ENCODE measurements at places on chromosomes 3 and 15. TPM values are rescaled to one million over a fixed set of nuclear protein-coding genes. Genes with fewer than 3 reads are reported as not detected.

- no peak for DNase-seq
- H3K27me3 ChIP-seq: no peaks in the 10 kb centered on the region
- H3K4me1 ChIP-seq: peaks cover 18% of the 10 kb centered on the region
- no peaks in the 10 kb centered on the region for H3K36me3 ChIP-seq
- H3K4me3 ChIP-seq: no peak overlapping the region
- H3K27ac ChIP-seq: no peak overlapping the region
Observed at GRCh38 chr3:61223451-61223850, 27.8 kb downstream of the FHIT start.

Gene C3orf20
- not detected for total RNA-seq

Gene PIGZ
- total RNA-seq: 18.2 TPM

Gene GOLGA6L4
- 0.50 TPM for total RNA-seq

DNA sequence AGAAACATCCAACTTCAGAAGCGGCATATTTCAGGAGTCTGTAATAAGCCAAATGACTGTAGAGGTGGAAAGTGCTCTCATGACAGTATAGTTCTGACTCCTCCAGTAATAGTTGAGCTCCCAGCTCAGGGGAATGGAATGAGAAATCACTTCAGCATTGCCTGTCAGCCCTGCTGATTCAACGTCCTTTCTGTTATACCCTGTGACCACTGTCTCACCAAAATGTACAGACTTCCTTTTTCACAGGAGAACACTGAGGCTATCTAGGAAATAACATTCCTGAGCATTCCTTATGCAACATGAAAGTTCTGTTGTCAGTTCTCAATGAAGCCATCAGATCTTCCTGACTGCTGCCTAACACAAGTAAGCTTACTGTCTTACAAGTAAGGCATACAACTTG lies 284.5 kb upstream of the MME start:
- peaks cover 25% of the 10 kb centered on the region for H3K4me1 ChIP-seq
- no peak for DNase-seq
- no peaks in the 10 kb centered on the region for H3K27me3 ChIP-seq
- H3K27ac ChIP-seq: no peak overlapping the region

GRCh38 chr3:113006359-113007056 lies 15.7 kb downstream of the GTPBP8 start:
- peaks cover 58% of the 10 kb centered on the region for H3K36me3 ChIP-seq
- H3K27ac ChIP-seq: no peak overlapping the region
- no peak overlapping the region for H3K4me3 ChIP-seq
- DNase-seq: no peak

Gene ZNF619
- total RNA-seq: 3.4 TPM

DNA sequence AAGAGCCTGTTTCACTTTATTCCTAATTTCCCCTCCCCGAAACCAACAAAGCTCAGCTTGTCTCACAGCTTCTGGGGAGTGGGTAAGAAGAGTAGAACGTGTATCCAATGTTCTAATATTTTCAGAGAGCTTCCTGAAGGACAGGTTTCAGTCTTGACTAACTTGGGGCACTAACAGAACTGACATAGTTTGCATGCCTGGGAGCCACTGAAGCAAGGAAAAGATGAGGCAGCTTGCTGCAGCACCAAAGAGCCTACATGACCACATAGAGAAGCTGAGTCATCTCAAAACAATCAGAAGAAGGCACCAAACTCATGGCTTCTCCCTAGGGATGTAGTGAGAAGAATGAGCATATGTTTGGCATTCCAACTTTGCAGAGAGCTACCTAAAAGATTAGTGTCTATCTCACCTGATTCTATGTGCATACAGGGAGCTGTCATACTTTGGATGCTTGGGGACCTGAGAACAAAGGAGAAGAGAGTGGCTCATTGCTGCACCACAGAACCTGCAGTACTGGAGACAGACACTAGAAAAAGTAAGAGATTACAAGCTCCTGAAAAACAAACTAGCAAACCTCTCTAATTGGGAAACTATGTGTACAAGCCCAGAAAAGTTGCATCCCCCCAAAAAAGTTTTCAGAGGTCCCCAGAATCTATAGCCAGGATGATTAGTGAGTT lies 86.9 kb downstream of the DCLK3 start:
- no peak overlapping the region for H3K4me3 ChIP-seq
- no peak overlapping the region for H3K27ac ChIP-seq
- no peaks in the 10 kb centered on the region for H3K36me3 ChIP-seq

GRCh38 chr3:67947808-67948508 lies 293.5 kb upstream of the SUCLG2 start:
- H3K27me3 ChIP-seq: no peaks in the 10 kb centered on the region
- no peak overlapping the region for H3K4me3 ChIP-seq
- H3K27ac ChIP-seq: no peak overlapping the region
- no peaks in the 10 kb centered on the region for H3K36me3 ChIP-seq
- H3K4me1 ChIP-seq: no peaks in the 10 kb centered on the region

GRCh38 chr15:58115692-58116091 lies 22.5 kb upstream of the AQP9 start:
- no peak overlapping the region for H3K4me3 ChIP-seq
- DNase-seq: no peak
- H3K4me1 ChIP-seq: no peaks in the 10 kb centered on the region
- no peaks in the 10 kb centered on the region for H3K36me3 ChIP-seq
- H3K27me3 ChIP-seq: no peaks in the 10 kb centered on the region

Gene WDR93
- 0.42 TPM for total RNA-seq

Gene CSNK1G1
- 11.2 TPM for total RNA-seq

GRCh38 chr3:150135287-150135721 lies 164.6 kb upstream of the PFN2 start:
- no peaks in the 10 kb centered on the region for H3K4me1 ChIP-seq
- no peak overlapping the region for H3K4me3 ChIP-seq
- DNase-seq: no peak
- H3K36me3 ChIP-seq: no peaks in the 10 kb centered on the region
- H3K27ac ChIP-seq: no peak overlapping the region
- no peaks in the 10 kb centered on the region for H3K27me3 ChIP-seq

- peak overlapping the region; percentile 66 for H3K27ac ChIP-seq
- H3K4me1 ChIP-seq: peaks cover 52% of the 10 kb centered on the region
Observed at GRCh38 chr15:74128785-74129585, 1.4 kb upstream of the ISLR2 start.
